Activated CD4-positive, alpha-beta T cell treated with anti-CD3 and anti-CD28 coated beads for 24 hours (primary cell): ENCODE measurements at places on chromosomes 4 and X.

GRCh38 chr4:42656679-42656943 is 294 bp downstream of the ATP8A1 start:
- no peak for DNase-seq

DNA sequence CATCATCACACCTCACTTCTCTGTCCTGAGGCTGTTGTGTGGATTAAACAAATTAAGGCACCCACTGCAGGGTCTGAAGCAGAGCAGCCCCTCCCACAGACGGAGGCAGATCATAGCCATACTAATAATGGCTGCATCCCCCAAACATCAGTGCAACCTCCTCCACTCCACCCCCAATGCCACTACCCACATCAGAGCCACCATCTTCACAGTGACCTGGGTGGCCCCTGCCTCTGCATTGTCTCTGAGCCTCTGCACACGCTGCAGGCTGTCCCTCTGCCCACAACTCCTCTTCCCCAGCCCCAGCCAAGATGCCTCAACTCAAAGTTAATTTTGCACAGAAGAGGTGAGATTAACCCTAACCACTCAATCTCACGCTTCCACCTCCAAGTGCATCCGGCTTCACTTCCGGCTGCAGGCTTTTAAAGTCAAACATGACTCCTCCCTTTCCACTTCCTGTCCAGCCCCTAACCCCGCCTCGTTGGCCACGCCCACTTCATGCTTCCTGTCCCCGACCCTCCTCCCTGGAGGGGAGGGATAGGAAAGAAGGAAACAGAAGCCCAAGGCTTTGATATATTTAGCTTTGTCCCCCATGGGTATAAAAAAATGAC is 22.7 kb downstream of the JAKMIP1 start:
- no peak for DNase-seq

GRCh38 chrX:153901753-153902140 is 2.7 kb upstream of the AVPR2 start:
- DNase-seq: no peak

GRCh38 chrX:105975382-105975781 is 63.1 kb downstream of the SERPINA7 start:
- no peak for DNase-seq

DNA sequence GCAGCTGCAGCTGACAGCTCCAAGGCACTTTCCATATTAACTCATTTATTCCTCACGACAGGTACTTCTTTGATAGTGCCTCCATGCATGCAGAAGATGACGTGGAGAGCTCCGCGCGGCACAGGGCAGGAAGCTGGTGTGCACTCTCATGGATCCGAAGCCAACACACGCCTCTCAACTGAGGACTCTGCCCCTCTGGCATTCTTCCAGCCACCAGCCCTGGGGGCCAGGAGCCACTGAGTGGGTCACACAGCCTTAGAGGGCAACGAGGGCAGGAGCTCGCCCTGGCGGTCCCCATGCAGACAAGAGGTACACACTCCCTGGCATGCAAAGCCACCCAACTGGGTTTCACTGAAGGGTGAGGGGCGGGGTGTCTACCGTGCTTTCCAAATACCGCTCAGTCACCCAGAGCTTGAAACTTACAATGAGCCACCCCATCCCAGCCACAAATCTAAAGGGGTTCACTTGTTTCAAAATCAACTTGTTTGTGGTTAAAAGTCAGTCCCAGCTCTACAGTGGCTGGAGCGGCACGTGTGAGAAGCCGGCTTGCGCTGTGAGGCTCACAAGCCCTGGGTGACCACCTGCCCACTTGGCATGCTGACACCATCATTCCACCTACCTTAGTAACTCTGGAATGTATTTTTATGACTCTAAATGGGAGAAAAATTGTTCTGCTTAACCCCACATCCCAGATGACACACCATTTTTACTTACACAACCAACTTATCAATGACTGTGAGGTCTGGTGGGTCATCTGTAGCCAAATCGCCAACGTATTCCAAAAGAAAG is 16.2 kb downstream of the NOP14 start:
- no peak for DNase-seq

GRCh38 chr4:128332081-128332480 is 44.5 kb upstream of the PGRMC2 start:
- DNase-seq: no peak

GRCh38 chrX:34227804-34228203 is 95.7 kb upstream of the FAM47A start:
- no peak for DNase-seq

GRCh38 chrX:31287861-31288260 is 216.0 kb upstream of the FTHL17 start:
- no peak for DNase-seq
